GM23338 (cell line): ENCODE measurements at places on chromosomes 1 and 21.

DNA sequence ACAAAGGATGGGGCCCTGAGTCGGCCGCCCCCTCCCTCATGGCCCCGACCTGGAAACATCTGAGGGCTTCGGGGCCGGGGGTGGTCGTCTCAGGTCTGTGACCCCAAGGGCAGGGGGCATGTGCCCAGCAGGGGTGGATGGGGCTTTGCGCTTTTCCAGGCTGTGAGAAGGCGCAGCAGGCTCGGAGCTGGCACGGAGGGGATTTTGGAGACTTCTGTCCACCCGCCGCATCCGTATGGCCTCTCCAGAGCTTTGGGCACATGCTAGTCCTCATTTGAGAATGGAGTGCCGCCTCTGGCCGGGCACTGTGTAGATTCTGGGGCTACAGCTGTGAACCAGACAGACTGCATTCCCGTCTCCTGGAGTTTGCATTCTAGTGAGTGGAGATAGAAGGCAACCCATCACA, 66.1 kb upstream of the WNT4 start:
- no peaks in the 10 kb centered on the region for H3K27me3 ChIP-seq
- H3K4me3 ChIP-seq: no peak overlapping the region
- H3K36me3 ChIP-seq: no peaks in the 10 kb centered on the region
- no peak overlapping the region for H3K27ac ChIP-seq
- DNase-seq: no peak

DNA sequence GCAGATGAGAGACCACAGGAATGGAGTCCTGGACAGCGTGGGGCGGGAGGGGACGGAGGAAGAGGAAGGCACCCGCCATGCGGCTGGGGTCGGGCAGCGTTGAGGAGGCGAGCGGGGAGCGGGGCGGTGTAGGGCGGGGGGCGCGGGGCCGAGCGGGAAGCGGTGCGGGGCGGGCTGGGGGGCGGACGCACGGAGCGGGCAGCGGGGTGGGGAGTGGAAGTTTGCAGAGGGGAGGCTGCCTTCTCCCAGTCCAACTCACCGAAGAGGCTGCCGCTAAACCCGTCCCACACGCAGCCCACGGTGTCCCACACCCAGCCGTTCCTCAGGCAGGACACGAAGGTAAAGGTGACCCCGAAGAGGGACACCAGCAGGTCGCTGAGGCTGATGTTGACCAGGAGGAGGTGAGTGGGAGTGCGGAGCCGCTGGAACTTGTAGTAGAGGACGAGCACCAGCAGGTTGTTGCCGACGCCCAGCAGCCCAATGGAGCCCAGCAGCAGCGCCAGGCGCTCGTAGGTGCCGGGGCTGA, 483 bp downstream of the CHML start:
- peaks cover 8% of the 10 kb centered on the region; the same call in 1 of the 2 replicates for H3K36me3 ChIP-seq
- peak; percentile 65 for DNase-seq
- H3K4me3 ChIP-seq: peak overlapping the region; percentile 79
- peaks cover 9% of the 10 kb centered on the region for H3K4me1 ChIP-seq
- no peaks in the 10 kb centered on the region for H3K27me3 ChIP-seq

- H3K27me3 ChIP-seq: no peaks in the 10 kb centered on the region
- peaks cover 18% of the 10 kb centered on the region for H3K4me1 ChIP-seq
- no peak for DNase-seq
- no peak overlapping the region for H3K27ac ChIP-seq
Observed at GRCh38 chr1:245179706-245180105, 24.9 kb downstream of the KIF26B start.

DNA sequence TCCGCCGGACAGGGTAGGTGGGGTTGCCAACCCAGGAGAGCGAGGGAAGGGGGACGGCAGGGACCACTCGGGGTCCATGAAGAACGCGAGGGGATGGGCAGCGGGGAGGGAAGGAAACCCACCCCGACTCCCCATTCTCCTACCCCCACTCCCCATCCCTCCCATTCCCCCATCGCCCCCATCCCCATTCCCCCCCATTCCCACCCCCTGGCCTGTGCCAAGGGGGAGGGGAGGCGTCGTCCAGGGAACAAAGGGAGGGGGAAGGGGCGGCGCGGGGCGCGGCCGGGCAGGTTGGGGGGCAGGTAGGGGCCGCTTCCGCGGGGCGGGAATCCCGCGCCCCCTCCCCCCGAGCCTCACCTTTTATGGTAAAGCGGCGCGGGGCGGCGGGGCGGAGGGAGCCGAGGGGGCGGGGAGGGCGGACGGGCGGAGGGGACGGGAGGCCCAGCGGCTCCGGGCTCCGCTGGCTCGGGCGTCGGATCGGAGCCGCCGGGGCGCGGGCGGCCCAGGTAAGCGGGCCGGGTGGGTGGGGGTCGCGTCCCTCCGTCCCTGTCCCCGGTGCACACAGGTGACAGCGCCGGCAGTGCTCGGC, at the start of gene FBLIM1:
FBLIM1 (plus strand) TSS at position 453 of the 589 bp plus-strand sequence. CDS start 6,189 bp downstream, outside the sequence.
- H3K4me3 ChIP-seq: peak within 1 kb of the TSS; percentile 92
- DNase-seq: peak; percentile 88
- no peaks in the 10 kb centered on the region for H3K36me3 ChIP-seq
- no peaks in the 10 kb centered on the region for H3K27me3 ChIP-seq
- H3K4me1 ChIP-seq: peaks cover 43% of the 10 kb centered on the region

GRCh38 chr21:42160765-42161164, 58.2 kb upstream of the ABCG1 start:
- H3K27ac ChIP-seq: no peak overlapping the region
- H3K36me3 ChIP-seq: no peaks in the 10 kb centered on the region
- no peak for DNase-seq
- H3K4me3 ChIP-seq: no peak overlapping the region
- no peaks in the 10 kb centered on the region for H3K27me3 ChIP-seq

DNA sequence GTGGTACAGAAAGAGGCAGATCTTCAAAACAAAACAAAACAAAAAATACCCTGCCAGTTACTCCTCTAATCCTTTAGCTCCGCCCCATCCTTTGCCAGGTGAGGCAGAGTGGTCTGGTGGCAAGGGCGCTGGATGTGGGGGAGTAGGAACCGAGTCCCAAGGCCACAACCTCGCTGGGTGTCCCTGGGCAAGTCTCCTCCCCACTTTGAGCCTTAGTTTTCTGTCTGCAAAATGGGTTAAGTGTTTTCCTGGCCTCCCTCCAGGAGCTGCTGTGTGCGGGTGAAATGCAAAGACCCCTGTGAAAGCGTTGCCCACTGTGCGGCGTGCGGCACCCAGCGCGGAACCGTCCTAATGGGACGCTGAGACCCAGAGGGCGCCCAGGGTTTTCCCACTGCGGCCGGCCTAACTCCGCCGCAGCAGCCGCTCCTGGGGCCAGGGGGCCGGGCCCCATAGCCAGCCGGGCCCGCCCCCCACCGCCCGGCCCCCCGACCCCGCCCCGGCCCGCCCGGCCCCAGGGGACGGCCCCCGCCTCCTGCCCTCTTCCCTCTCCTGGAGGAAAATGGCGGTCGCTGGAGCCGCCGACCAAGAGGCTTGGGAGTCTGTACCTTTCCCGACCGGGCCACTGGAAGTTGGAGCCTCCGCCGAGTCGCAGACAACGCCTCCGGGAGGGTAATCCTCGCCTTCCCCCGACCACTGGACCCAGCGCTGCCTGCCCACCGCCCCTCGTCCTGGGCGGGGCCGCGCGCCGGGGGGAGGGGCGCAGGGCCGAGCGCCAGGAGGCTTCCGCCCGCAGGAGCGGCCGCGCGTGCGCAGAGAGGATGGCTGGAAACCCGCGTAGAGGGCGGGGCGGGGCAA, at the start of the genes ERMAP and SVBP:
ERMAP (plus strand) TSS at position 538 of the 855 bp plus-strand sequence. CDS start 13,327 bp downstream, outside the sequence.
SVBP (minus strand) TSS at position 813 of the 855 bp plus-strand sequence. CDS start 853 bp downstream, outside the sequence.
- H3K36me3 ChIP-seq: no peaks in the 10 kb centered on the region; the same call in 1 of the 2 replicates
- peak within 1 kb of the TSS; percentile 84 for H3K4me3 ChIP-seq
- peak within 1 kb of the TSS; percentile 99 for H3K27ac ChIP-seq
- peak; percentile 90 for DNase-seq

- no peak overlapping the region for H3K27ac ChIP-seq
- no peak overlapping the region for H3K4me3 ChIP-seq
- DNase-seq: no peak
Observed at GRCh38 chr1:67937651-67938050, 104.4 kb upstream of the GNG12 start.

DNA sequence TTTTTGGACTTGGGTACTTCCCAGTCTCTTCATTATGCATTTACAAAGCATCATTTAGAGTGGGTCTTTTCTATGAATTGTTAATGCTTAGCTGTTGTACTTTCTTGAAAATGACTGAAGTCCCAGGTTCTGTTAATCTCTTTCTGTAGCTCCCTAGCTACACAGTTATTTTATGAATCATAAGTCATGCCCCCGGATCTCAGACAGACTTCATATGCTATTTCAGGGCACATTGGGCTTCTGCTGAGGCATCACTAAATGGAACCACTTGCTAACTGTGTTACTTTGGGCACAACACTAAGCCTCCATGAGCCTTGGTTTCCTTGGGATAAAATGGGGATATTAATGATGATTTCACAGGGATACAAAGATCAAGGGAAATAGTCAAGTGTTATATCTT, 55.5 kb upstream of the RBM15 start:
- no peaks in the 10 kb centered on the region for H3K36me3 ChIP-seq
- H3K4me1 ChIP-seq: no peaks in the 10 kb centered on the region
- H3K27ac ChIP-seq: no peak overlapping the region
- no peak overlapping the region for H3K4me3 ChIP-seq
- H3K27me3 ChIP-seq: no peaks in the 10 kb centered on the region
- DNase-seq: no peak

DNA sequence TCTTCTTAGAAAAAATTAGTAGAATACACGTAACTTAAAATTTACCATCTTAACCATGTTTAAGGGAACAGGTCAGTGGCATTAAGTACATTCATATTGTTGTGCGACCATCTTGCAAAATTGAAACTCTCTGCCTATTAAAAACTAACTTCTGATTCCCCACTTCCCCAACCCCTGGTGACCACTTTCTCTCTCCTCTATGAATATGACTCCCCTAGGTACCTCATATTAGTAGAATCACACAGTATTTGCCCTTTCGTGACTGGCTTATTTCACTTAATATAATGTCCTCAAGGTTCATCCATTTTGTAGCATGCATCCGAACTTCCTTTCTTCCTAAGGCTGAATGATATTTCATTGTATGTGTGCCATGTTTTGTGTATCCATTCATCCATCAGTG, 15.1 kb upstream of the TARBP1 start:
- no peak for DNase-seq
- no peaks in the 10 kb centered on the region for H3K27me3 ChIP-seq
- peaks cover 7% of the 10 kb centered on the region; the same call in 1 of the 2 replicates for H3K4me1 ChIP-seq
- H3K4me3 ChIP-seq: no peak overlapping the region

- no peak overlapping the region for H3K4me3 ChIP-seq
- DNase-seq: no peak
- H3K36me3 ChIP-seq: no peaks in the 10 kb centered on the region
Observed at GRCh38 chr1:33762109-33762830, 101.6 kb upstream of the HMGB4 start.

DNA sequence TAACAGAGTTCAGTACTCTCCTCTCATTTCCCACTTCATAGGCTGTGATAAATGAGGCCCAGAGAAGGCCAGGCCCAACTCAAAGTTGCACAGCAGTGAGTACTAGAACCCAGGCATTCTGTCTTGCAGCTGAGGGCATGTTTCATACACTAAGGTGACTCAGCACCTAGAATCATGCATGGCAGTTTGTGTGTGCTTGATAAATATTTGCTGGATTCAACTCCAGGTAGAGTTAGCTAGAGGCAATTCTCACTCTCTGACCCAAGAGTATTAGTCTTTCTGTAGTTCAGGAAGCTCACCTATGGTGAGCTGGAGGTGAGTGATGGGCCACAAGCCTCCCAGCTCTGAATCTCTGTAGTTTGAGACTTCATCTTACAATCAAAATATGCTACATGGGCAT, 10.7 kb downstream of the NKAIN1 start:
- H3K4me3 ChIP-seq: no peak overlapping the region
- H3K4me1 ChIP-seq: peaks cover 3% of the 10 kb centered on the region; the same call in 1 of the 2 replicates
- DNase-seq: no peak
- no peaks in the 10 kb centered on the region for H3K36me3 ChIP-seq
- no peak overlapping the region for H3K27ac ChIP-seq

DNA sequence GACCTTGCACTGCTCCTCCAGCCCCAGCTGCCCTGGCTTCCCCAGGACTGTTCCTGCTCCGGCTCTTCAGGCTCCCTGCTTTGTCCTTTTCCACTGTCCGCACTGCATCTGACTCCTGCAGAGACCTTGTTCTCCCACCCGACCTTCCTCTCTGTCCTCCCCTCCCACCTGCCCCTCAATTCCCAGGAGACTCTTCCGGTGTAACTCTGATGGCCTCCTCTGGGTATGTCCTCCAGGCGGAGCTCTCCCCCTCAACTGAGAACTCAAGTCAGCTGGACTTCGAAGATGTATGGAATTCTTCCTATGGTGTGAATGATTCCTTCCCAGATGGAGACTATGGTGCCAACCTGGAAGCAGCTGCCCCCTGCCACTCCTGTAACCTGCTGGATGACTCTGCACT, 550 bp downstream of the ACKR1 start:
- H3K4me1 ChIP-seq: peaks cover 11% of the 10 kb centered on the region
- H3K4me3 ChIP-seq: no peak overlapping the region
- H3K27ac ChIP-seq: no peak overlapping the region
- DNase-seq: peak; percentile 61

- DNase-seq: peak; percentile 95
- no peaks in the 10 kb centered on the region for H3K27me3 ChIP-seq
Observed at GRCh38 chr1:159798893-159799292, 3.3 kb upstream of the FCRL6 start.

DNA sequence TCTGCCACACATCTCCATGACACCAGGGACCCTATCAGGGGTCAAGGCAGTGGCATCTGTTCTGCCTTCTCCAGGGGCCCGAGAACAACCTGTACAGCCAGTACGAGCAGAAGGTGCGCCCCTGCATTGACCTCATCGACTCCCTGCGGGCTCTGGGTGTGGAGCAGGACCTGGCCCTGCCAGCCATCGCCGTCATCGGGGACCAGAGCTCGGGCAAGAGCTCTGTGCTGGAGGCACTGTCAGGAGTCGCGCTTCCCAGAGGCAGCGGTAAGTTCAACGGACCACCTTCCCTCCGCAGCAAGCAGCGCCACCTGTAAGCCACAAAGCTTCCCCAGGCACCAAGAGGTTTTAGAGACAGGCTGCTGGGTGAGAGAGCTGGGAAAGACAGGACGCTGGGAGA, 15.9 kb downstream of the MX2 start:
- H3K36me3 ChIP-seq: no peaks in the 10 kb centered on the region
- no peaks in the 10 kb centered on the region for H3K4me1 ChIP-seq
- H3K27me3 ChIP-seq: no peaks in the 10 kb centered on the region
- H3K4me3 ChIP-seq: no peak overlapping the region

DNA sequence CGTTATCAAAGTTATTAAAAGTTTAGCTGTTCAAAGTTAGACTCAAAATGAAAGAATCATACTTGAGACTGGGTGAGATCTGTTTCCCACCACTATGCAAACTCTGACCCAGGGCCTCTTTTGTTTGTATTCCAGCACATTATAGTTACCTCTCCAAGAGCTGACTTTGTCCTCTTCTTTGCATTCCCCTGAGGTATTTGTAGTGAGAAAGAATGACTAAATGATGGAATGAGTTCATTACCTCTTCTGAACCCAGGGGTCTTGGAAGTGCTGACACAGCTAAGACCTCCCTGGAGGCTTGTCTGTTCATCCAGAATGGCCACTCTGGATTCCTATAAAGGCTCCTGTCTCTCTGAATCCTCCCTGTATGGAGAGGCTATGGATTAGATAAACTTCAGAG, 62.4 kb downstream of the FGGY start:
- DNase-seq: no peak
- H3K27ac ChIP-seq: no peak overlapping the region
- H3K36me3 ChIP-seq: no peaks in the 10 kb centered on the region
- no peaks in the 10 kb centered on the region for H3K27me3 ChIP-seq
- H3K4me1 ChIP-seq: no peaks in the 10 kb centered on the region
- no peak overlapping the region for H3K4me3 ChIP-seq

GRCh38 chr21:25501996-25502665, 105.2 kb downstream of the MRPL39 start:
- no peak overlapping the region for H3K27ac ChIP-seq
- no peaks in the 10 kb centered on the region for H3K4me1 ChIP-seq
- no peaks in the 10 kb centered on the region for H3K27me3 ChIP-seq
- no peak overlapping the region for H3K4me3 ChIP-seq
- H3K36me3 ChIP-seq: no peaks in the 10 kb centered on the region

GRCh38 chr1:215140135-215140534, 57.6 kb downstream of the KCNK2 start:
- no peaks in the 10 kb centered on the region for H3K36me3 ChIP-seq
- H3K4me3 ChIP-seq: no peak overlapping the region
- no peaks in the 10 kb centered on the region for H3K4me1 ChIP-seq
- H3K27ac ChIP-seq: no peak overlapping the region
